NCI-H526 treated with DMSO at 0.1 percent for 48 hours (cell line): ENCODE measurements at places on chromosomes 13 and 19.

DNA sequence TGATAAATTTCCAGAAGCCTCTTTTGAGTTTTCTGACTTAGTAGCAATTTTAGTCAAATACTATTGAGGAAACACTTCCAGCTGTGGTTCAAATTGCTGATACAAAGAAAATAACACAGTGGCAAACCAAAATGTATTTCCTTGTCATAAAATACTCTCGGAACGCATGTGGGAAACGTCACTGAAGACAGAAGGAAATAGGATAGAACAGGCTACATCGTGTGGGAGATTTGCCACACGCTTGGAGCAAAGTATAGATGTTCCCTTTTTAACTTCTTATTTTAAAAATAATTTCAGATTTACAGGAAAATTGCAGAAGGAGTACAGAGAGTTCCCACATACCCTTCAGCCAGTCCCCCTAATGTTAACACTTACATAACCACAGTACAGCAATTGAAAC, 88.8 kb downstream of the ING1 start:
- no peak for DNase-seq

DNA sequence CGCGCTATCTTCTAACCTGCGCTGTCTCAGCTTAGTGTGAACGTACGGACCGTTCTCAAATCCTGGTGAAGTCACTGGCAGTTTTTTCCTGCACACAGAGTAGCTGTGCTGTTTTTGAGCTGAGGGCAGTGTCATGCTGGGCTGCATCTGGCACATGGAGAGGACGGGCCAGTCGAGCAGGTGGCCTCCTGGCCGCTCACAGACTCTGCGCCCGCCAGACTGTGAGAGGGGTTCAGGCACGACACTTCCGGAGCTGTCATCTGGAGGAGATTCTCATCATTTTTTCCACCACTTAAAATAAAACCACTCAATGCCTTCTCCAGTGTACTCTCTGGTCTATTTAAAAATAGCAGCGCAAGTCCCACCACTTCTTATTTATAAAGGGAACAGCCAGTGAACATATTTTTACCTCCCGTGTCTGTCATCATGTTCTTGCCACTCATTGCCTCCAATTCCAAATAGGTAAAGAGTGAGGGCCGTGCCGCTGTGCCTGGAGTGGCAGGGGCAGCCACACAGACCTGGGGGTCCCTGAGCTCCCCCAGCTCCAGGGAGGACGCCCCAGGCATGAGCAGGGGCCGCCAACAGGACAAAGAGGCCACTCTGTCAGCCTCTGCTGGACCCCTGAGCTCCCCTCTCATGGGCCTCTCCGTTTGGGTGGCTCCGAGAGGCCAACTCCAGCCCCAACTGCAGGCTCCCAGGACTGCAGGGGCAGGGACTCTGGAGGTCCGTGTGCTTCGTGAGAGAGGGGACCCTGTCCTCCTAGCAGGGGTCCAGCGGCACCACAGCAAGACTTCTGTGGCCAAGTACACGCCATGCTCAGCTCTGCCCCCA, 36.9 kb upstream of the GRTP1 start:
- DNase-seq = no peak

- DNase-seq = no peak
Observed at GRCh38 chr13:107185889-107186288, 618.0 kb upstream of the ARGLU1 start.

GRCh38 chr19:13012690-13013608, 17.7 kb downstream of the NFIX start:
- no peak for DNase-seq

DNA sequence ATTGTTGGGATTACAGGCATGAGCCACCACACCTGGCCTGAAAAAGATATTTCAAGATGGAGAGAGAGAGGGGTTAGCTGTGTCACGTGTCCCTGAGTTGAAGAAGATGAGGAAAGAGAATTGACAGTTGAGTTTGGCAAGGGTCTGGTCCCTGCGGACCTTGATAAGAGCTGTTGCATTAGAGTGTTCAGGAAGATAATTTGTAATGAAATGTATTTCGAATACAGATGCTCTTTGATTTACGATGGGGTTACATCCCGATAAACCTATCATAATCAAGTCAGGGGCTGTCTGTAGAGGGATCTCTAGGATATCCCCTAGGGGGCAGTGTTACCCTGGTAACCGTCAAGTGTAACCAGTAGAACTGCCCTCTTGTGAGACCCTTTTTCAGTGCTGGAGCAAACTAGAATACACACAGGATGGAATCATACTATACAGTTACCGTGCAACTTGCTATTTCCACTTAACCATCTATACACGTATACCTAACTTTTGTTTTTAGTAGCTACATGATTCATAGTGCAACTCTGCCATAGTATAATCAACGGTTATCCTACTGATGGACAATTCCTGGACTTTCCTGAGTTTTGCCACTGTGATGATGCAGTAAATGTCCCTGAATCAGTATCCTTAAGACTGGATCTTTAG, 1.5 kb upstream of the ELOF1 start:
- DNase-seq = no peak

DNA sequence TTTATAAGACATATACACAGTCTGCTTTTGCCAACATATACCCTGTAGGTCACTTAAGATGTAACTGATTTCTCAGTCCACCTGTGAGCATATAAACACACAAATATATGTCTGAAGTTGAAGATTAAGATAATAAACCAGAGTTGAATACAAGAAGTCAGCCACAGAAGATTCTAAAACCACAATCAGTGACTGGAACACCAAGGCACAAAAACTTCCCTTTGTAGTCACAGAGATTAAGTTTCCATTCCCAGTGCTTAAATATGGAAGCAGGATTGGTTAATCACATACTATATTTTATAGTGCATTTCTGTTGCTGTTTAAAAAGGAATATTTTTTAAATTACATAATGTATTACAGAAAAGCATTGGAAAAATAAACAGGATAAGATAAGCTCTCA, 39.9 kb downstream of the MTMR6 start:
- no peak for DNase-seq

GRCh38 chr13:106352850-106353249, 182.6 kb downstream of the EFNB2 start:
- no peak for DNase-seq

DNA sequence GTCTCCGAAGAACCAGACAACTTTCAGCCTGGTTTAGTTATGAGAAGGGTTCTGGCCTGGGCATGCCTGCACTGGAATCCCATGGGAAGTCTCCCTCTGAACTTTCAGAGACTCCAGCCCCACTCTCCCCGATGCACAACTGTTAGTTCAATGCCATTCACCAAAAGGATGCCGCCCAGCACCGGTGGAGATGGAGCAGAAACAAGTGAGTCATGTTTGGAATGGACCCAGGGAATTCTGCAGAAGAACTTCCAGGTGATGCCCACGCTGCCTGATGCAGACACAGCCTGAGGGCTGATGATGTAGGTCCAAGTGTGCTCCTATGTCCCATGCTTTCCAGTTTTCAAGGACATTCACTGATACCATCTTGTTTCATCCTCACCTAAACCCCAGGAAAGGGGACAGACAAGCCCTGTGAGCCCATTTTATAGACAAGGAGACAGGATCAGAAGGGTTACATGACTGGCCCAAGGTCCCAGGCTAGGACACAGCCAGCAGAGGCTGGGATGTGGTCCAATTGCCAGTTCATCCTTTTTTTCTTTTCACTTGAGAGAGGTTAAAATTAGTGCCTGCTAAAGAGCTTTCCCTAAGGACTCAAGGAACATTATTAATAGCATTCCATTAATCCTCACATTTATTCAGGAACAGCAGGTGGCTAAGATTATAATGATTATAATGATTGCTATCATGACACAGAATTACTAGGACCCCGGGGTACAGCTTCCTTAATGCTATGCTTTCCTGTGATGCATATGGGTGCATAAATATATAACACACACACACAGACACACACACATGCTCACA, 39.5 kb downstream of the SIAH3 start:
- DNase-seq = no peak

GRCh38 chr19:21143854-21144253, 2.0 kb downstream of the ZNF431 start:
- no peak for DNase-seq

DNA sequence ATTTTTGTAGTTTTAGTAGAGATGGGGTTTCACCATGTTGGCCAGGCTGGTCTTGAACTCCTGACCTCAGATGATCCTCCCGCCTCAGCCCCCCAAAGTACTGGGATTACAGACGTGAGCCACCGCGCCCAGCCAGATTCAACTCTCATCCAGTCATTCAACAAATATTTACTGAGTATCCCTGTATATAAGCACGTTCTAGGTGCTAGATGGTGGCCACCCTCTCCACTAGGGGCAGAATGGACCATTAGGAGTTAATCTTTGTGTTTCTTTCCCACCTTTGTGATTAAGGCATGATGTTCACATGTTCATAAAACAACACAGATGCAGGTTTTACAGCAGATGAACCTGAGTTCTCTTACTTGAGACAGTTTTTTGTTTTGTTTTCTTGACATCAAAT, 7.3 kb downstream of the SHKBP1 start:
- no peak for DNase-seq

DNA sequence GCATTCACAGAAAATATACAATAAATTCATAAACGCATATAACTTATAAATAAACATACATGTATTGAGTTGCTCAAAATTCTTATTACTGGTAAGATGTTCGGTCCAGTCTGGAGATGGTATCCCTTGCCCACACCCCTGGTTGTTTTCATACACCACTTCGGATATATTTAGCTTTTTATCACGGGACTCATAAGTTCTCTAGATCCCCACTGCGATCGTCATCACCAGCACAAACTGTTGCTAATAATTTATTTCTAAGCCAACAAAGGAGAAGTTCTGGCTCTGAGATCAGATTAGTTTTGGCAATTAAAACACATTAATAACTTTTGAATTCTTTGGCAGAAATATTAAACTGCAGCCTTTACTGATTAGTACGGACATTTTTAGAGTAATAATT, 23.0 kb upstream of the SGCG start:
- DNase-seq = no peak

DNA sequence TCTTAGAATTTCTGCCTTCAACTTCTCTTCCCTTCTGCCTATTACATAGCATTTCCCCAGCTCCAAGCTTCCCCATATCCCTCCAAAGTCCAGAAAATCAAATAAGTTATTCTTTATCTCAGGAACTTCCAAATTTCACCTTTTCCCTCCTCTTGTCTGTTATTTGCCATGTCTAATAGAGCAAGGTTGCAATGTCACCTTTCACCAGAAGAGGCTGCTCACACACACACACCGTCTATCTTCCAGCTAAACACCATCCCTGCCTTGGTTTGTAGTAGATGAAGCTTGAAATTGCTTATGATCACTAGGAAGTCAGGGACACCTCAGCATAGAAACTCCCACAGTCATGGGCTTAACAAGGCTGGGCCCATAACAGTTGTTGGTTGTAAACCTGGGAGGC, 48.4 kb downstream of the ZNRF4 start:
- DNase-seq = no peak

GRCh38 chr19:16671652-16672274, 10.8 kb downstream of the TMEM38A start:
- DNase-seq = no peak

GRCh38 chr13:107258599-107259187, 690.8 kb upstream of the ARGLU1 start:
- DNase-seq = no peak

DNA sequence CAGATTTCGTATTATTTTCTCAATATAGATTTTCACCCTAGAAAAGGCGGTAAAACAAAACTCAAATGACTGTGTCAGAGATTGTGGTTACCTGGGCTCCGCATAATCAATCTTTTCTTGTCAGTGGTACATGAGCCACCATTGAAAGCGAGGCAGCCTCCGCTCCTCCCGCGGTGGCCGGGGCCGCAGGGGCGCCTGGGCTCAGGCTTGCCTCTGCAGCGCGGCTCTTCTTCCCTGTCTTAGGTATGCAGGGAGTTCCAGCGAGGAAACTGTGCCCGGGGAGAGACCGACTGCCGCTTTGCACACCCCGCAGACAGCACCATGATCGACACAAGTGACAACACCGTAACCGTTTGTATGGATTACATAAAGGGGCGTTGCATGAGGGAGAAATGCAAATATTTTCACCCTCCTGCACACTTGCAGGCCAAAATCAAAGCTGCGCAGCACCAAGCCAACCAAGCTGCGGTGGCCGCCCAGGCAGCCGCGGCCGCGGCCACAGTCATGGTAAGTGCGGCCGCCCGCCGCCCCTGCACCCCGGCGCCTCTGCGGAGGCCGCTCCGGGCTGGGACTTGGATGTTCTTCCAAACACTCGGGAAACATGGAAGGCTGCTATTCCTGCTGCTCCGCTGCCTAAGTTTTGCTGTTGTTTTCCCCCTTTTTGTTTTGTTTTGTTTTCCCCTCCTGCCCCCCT, 87.3 kb upstream of the RAP2A start:
- DNase-seq = no peak

DNA sequence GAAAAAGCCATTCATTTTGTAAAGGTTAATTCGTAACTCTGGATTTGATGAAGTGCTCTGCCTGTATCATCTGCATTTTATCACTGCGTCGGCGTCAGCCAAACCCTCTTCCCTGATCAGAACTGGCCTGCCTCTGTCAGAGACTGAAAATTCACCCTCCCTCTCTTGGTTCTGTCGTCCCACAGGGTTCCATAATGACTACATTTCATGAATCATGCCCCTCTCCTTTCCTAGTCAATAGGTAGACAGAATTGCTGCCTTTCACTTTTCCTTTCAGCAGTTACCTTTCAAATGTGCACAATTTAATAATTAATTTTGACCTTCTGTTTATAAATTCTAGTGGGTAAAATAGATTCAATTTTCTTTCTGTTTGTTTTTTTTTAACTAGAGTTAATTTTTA, 423.4 kb downstream of the RFC3 start:
- DNase-seq = no peak

GRCh38 chr19:34373601-34374288, 8.7 kb downstream of the GPI start:
- DNase-seq = no peak

GRCh38 chr19:3295581-3295980, 70.8 kb upstream of the NFIC start:
- no peak for DNase-seq

DNA sequence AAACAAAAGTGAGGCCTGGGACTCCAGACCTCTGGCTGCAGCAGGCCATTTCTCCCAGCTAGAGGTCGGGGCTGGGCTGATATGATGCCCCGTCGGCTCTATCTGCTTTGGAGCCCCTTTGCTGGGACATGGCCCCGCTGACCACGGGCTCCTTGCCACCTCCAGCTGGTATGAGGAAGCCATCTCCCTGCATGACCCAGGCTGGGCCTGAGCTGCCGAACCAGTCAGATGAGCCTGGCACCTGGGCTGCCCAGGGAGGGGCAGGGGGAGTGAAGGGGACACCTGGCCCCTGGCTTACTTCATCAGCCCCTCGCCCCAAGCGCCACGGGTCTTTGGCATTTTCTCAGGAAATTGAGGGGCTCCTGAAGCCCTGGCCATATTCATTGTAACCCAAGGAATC, 7.8 kb downstream of the ZSWIM4 start:
- DNase-seq = no peak

GRCh38 chr13:33033051-33033812, 17.0 kb downstream of the KL start:
- DNase-seq = no peak

DNA sequence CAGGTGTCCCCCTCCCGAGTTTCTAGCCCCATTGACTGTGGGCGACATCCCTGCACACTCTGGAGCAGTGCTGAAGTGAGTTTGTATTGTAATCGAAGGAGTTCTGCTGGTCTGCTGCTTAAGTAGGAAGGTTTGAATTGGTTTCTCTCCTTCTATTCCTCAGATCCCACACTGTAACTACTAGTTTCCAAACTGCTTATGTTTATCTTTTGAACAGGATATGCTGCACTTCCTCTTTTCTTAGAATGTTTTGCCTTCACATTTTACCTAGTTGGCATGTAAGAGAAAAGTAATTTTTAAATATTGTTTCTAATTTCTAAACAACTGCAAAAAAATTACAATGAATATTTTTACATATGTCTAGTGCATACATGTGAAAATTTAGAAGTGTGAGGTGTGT, 511.8 kb downstream of the KLF12 start:
- DNase-seq = no peak

- no peak for DNase-seq
Observed at GRCh38 chr13:74570834-74571233, 436.6 kb upstream of the KLF12 start.
